ENCODE measurements at places on chromosomes 11 and 22.

DNA sequence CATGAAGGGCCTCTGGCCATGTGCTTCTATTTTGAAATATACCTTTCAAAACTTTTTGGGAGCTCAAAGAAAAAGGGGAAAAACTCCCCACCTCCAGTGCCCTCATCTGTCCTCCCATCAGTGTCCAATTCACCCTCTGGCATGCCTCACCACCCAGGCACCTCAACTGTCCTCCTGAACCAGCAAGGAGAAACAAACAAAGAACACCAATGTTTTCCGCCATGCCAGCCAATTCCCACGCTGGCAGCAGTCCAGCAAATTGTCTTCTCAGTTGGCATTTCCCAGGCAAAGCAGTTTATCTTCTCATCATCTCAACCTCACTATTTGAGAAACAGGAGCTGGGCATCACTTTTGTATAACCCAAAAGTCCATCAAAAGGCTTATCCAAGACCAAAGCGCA, 496.9 kb downstream of the SOX6 start:
- no peaks in the 10 kb centered on the region for H3K4me1 ChIP-seq
- H3K36me3 ChIP-seq = no peaks in the 10 kb centered on the region
- no peaks in the 10 kb centered on the region for H3K27me3 ChIP-seq
- no peak overlapping the region for H3K27ac ChIP-seq

- peaks cover 12% of the 10 kb centered on the region for H3K27me3 ChIP-seq
- no peaks in the 10 kb centered on the region for H3K36me3 ChIP-seq
- H3K4me3 ChIP-seq = peak overlapping the region; percentile 62
Measured at GRCh38 chr22:42367980-42368378, 64.2 kb downstream of the NFAM1 start.

GRCh38 chr22:29469755-29470154, 10.3 kb upstream of the NEFH start:
- peaks cover 11% of the 10 kb centered on the region for H3K4me1 ChIP-seq
- no peak overlapping the region for H3K4me3 ChIP-seq
- peaks cover 28% of the 10 kb centered on the region for H3K36me3 ChIP-seq
- no peaks in the 10 kb centered on the region for H3K27me3 ChIP-seq

DNA sequence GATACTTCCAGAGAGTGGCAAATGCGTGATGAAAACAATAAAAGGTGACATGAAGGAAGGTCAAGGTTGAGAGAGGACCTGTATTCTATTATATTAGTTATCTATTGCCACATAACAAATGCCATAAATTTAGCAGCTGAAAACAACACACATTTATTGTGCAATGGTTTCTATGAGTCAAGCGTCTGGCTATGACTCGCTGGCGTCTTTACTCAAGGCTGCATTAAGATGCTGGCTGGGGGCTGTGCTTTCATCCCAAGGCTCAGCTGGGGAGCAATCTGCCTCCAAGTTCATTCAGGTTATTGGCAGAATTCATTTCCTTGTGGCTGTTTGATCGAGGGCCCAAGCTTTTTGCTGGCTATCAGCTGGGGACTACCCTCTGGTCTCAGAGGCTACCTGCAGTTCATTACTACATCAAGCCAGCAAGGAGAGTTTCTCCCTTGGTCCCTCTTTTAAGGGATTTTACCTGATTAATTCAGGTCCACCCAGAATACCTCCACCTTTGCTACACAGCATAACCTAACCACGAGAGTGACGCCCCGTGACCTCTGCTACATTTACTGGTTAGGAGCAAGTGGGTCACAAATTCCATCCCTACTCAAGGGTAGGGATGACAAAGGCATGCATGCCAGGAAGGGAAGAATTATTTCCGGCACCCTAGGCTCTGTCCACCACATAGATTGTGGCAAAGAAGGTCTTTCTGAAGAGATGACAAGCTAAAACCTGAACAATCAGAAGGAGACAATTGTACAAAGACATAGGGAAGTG, 549.1 kb downstream of the MN1 start:
- DNase-seq = no peak
- peaks cover 4% of the 10 kb centered on the region for H3K4me1 ChIP-seq
- H3K27ac ChIP-seq = no peak overlapping the region
- no peaks in the 10 kb centered on the region for H3K27me3 ChIP-seq

DNA sequence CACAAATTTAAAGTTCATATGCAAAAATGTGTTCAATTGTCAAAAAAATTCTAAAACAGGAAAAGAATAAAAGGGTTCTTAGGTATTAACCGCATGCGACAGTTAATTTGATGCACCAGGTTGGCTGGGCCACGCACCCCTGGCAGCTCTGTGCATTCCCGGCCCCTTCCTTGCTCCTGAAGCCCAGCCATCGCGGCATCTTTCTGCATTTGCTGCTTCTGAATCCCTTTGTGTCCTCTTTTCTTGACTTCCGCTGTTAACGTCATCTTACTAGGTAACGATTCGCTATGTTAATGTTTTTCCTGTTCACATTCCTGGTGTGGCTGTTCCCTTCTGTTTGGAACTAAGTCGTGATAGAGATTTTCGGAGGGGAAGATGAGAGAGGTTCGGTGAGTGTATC, 7.9 kb upstream of the KLHDC7B start:
- DNase-seq = no peak
- H3K4me3 ChIP-seq = no peak overlapping the region
- H3K27ac ChIP-seq = no peak overlapping the region
- H3K36me3 ChIP-seq = no peaks in the 10 kb centered on the region
- H3K4me1 ChIP-seq = no peaks in the 10 kb centered on the region

DNA sequence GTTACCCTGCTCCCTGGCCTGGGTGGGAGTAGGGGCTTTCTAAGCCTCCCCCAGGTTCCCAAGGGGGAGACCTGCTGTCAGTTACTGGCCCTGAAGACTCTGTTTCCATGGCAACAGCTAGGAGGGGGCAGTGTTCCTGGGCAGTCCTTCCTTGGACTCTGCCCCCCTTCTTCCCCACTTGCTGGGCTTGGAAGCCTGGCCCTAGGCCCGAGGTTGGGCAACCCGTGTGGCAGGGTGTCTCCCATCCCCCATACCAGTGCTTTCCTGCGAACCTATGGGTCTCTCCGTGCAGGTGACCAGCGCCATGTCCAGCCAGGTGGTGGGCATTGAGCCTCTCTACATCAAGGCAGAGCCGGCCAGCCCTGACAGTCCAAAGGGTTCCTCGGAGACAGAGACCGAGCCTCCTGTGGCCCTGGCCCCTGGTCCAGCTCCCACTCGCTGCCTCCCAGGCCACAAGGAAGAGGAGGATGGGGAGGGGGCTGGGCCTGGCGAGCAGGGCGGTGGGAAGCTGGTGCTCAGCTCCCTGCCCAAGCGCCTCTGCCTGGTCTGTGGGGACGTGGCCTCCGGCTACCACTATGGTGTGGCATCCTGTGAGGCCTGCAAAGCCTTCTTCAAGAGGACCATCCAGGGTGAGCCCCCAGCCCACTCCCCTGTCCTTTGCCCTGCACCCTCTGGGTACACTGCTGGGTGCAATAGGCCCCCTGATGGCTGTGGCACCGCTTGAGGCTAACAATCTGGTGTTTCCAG, 1.7 kb downstream of the ESRRA start:
- H3K27ac ChIP-seq = no peak overlapping the region
- peaks cover 4% of the 10 kb centered on the region for H3K27me3 ChIP-seq
- DNase-seq = no peak
- H3K36me3 ChIP-seq = peaks cover 10% of the 10 kb centered on the region
- H3K4me3 ChIP-seq = peak overlapping the region; percentile 70

- peaks cover 23% of the 10 kb centered on the region for H3K4me1 ChIP-seq
- no peak for DNase-seq
- no peaks in the 10 kb centered on the region for H3K36me3 ChIP-seq
- no peak overlapping the region for H3K27ac ChIP-seq
Measured at GRCh38 chr22:44802071-44802700, 49.8 kb downstream of the ARHGAP8 start.

GRCh38 chr11:62923601-62924411, 2.6 kb upstream of the CHRM1 start:
- peaks cover 66% of the 10 kb centered on the region for H3K4me1 ChIP-seq
- H3K27me3 ChIP-seq = peaks cover 56% of the 10 kb centered on the region
- H3K36me3 ChIP-seq = no peaks in the 10 kb centered on the region
- no peak overlapping the region for H3K27ac ChIP-seq
- DNase-seq = peak; percentile 85

- no peaks in the 10 kb centered on the region for H3K36me3 ChIP-seq
- no peaks in the 10 kb centered on the region for H3K27me3 ChIP-seq
- H3K4me3 ChIP-seq = no peak overlapping the region
Measured at GRCh38 chr11:10618490-10618889, 50.0 kb upstream of the LYVE1 start.

GRCh38 chr11:101759771-101760450, 154.9 kb upstream of the CEP126 start:
- H3K36me3 ChIP-seq = no peaks in the 10 kb centered on the region
- H3K4me3 ChIP-seq = no peak overlapping the region
- H3K4me1 ChIP-seq = no peaks in the 10 kb centered on the region
- DNase-seq = no peak
- H3K27me3 ChIP-seq = no peaks in the 10 kb centered on the region

DNA sequence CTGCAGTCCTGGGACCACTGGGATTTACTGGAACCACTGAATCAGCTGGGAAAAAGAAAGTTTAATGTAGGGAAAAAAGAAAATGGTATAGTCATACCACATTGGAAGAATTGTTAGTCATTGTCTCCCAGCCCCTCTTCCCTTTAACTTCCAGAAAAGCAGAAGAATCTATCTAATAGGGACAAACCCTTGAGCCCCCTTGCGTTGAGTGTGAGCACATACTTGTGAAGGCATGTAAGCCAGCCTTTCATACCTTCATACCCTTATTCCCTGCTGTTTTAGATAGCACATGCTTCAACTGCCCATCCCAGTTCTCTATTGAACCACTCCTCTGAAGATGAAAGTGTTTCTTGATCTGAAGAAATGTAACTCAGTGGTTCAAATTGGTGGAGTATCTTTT, 6.6 kb downstream of the TREH start:
- no peak overlapping the region for H3K27ac ChIP-seq
- no peak overlapping the region for H3K4me3 ChIP-seq
- no peaks in the 10 kb centered on the region for H3K36me3 ChIP-seq
- no peak for DNase-seq
- no peaks in the 10 kb centered on the region for H3K4me1 ChIP-seq

GRCh38 chr11:27926981-27927481, 180.9 kb downstream of the KIF18A start:
- no peak overlapping the region for H3K4me3 ChIP-seq
- no peaks in the 10 kb centered on the region for H3K36me3 ChIP-seq
- no peak overlapping the region for H3K27ac ChIP-seq
- no peaks in the 10 kb centered on the region for H3K4me1 ChIP-seq

GRCh38 chr11:19669511-19669910, 43.1 kb upstream of the NAV2 start:
- no peak overlapping the region for H3K4me3 ChIP-seq
- H3K4me1 ChIP-seq = peaks cover 30% of the 10 kb centered on the region
- H3K36me3 ChIP-seq = no peaks in the 10 kb centered on the region
- no peak overlapping the region for H3K27ac ChIP-seq

DNA sequence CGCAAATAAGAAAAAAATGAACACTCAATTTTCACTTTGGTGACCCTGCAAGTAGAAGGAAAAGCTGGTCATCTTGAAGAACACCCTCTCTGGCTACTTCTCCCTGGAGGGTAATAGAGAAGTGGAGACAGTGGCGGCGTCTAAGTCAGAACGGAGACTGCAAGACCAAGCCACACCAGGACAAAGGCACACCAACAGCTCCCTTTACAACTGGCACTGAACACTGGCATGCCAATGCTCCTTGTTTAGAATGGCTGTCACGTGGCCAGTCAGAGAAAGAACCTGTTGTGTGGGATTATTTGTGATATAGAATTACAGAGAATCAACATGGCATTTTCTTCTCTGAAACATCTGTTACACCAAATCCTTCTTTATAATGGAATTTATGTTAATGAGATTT, 61.3 kb upstream of the YPEL1 start:
- H3K27me3 ChIP-seq = no peaks in the 10 kb centered on the region
- H3K27ac ChIP-seq = peak overlapping the region; percentile 67
- H3K4me3 ChIP-seq = no peak overlapping the region
- peak; percentile 69 for DNase-seq
- H3K4me1 ChIP-seq = peaks cover 5% of the 10 kb centered on the region

DNA sequence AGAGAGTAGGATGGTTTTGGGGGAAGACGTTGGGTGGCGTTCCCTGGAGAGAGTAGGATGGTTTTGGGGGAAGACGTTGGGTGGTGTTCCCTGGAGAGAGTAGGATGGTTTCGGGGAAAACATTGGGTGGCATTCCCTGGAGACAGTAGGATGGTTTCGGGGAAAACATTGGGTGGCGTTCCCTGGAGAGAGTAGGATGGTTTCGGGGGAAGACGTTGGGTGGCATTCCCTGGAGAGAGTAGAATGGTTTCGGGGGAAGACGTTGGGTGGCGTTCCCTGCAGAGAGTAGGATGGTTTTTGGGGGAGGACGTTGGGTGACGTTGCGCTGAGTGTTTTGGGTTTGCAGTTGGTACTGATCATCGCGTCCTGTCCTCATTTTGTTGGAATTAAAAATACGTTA, 28.2 kb downstream of the IGHMBP2 start:
- H3K27ac ChIP-seq = no peak overlapping the region
- peaks cover 83% of the 10 kb centered on the region for H3K36me3 ChIP-seq
- no peaks in the 10 kb centered on the region for H3K27me3 ChIP-seq
- no peak overlapping the region for H3K4me3 ChIP-seq
- no peak for DNase-seq
- H3K4me1 ChIP-seq = no peaks in the 10 kb centered on the region

- H3K27ac ChIP-seq = no peak overlapping the region
- no peaks in the 10 kb centered on the region for H3K4me1 ChIP-seq
- H3K27me3 ChIP-seq = no peaks in the 10 kb centered on the region
- DNase-seq = no peak
- no peak overlapping the region for H3K4me3 ChIP-seq
- no peaks in the 10 kb centered on the region for H3K36me3 ChIP-seq
Measured at GRCh38 chr11:114483929-114484328, 44.7 kb downstream of the REXO2 start.

- H3K36me3 ChIP-seq = no peaks in the 10 kb centered on the region
- H3K27me3 ChIP-seq = no peaks in the 10 kb centered on the region
- no peak overlapping the region for H3K4me3 ChIP-seq
- H3K4me1 ChIP-seq = no peaks in the 10 kb centered on the region
- no peak overlapping the region for H3K27ac ChIP-seq
- DNase-seq = no peak
Measured at GRCh38 chr11:14320020-14320419, 39.0 kb downstream of the RRAS2 start.

- DNase-seq = no peak
- H3K27me3 ChIP-seq = peaks cover 37% of the 10 kb centered on the region
- H3K4me1 ChIP-seq = peaks cover 20% of the 10 kb centered on the region
- peaks cover 58% of the 10 kb centered on the region for H3K36me3 ChIP-seq
- H3K27ac ChIP-seq = no peak overlapping the region
Measured at GRCh38 chr22:39664485-39665200, 94.1 kb downstream of the CACNA1I start.

DNA sequence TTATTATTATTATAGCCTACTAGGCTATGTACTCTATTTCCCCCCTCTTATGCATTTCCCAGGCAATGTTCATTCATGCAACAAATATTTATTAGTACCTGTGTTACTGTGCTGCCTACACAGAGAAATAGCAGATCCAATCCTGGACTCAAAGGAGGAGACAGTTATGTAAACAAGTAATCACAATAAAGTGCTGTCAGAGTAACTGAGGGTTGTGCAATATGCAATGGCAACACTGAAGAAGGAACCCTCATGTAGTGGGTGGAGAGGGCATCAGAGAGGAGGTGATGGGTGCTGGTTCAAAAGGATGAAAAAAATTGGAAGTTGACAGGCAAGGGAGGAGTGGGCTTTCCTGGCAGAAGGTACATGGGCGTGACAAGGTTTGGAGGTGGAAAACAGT, 886 bp upstream of the P4HA3 start:
- H3K27me3 ChIP-seq = peaks cover 19% of the 10 kb centered on the region
- peaks cover 8% of the 10 kb centered on the region for H3K4me1 ChIP-seq
- DNase-seq = no peak
- H3K36me3 ChIP-seq = no peaks in the 10 kb centered on the region
- H3K4me3 ChIP-seq = no peak overlapping the region

GRCh38 chr11:121129362-121130340, 28.6 kb downstream of the TECTA start:
- H3K27ac ChIP-seq = no peak overlapping the region
- H3K27me3 ChIP-seq = no peaks in the 10 kb centered on the region
- H3K4me1 ChIP-seq = peaks cover 3% of the 10 kb centered on the region
- H3K36me3 ChIP-seq = peaks cover 17% of the 10 kb centered on the region
